ENCODE measurements at places on chromosomes 5 and 9.

DNA sequence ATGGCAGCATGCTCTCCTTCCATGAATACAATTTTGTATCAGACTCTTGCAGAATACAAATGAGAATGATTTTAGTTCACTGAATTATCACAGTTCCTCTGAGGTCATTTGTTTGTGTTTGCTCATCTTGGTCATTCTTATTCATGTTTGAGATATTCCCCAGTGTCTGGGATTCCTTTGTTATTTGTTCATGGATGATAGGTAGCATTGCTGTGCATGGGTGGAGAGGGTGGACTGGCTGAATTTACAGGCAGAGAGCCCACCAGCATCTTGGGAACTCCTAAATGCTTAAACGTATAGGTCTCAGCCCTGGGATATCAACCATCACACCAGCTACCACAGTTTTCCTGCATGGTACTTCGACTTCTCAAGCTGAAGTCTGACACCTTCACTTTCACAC lies 459.8 kb downstream of the CCDC171 start:
- no peak for DNase-seq

- DNase-seq, result no peak
These were observed 30.4 kb upstream of the DENND1A start for GRCh38 chr9:123960366-123960765.

GRCh38 chr5:72921886-72922285 lies 34.0 kb upstream of the FCHO2 start:
- DNase-seq, result no peak

- peak; percentile 47 for DNase-seq
These were observed 6.2 kb upstream of the KLF9 start for GRCh38 chr9:70420441-70421271.

DNA sequence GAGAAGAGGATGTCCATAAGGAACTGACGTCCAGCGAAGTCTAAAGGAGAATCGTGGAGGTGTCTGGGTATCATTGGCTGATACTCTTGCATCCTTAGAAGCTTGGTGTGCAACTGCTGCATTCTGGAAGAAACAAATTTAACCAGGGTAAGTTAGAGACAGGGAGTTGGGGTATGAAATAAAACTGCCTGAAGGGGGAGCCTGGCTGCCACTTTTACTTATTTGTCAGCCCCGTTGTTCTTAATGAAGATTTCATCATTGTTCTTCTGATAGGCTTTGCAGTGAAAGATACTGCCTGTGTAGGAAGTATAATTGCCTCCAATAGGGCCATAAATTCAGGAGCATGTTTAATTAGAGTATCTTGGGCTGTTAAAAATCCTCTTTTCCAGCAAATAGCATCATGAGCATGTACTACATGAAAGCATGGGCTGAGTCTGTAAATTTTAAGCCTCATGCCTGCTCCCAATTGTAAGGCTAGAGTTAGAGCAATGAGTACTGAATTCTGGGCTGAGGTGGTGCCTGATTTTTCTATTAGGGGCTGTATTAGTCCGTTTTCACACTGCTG lies 1264.5 kb upstream of the ACO1 start:
- no peak for DNase-seq

DNA sequence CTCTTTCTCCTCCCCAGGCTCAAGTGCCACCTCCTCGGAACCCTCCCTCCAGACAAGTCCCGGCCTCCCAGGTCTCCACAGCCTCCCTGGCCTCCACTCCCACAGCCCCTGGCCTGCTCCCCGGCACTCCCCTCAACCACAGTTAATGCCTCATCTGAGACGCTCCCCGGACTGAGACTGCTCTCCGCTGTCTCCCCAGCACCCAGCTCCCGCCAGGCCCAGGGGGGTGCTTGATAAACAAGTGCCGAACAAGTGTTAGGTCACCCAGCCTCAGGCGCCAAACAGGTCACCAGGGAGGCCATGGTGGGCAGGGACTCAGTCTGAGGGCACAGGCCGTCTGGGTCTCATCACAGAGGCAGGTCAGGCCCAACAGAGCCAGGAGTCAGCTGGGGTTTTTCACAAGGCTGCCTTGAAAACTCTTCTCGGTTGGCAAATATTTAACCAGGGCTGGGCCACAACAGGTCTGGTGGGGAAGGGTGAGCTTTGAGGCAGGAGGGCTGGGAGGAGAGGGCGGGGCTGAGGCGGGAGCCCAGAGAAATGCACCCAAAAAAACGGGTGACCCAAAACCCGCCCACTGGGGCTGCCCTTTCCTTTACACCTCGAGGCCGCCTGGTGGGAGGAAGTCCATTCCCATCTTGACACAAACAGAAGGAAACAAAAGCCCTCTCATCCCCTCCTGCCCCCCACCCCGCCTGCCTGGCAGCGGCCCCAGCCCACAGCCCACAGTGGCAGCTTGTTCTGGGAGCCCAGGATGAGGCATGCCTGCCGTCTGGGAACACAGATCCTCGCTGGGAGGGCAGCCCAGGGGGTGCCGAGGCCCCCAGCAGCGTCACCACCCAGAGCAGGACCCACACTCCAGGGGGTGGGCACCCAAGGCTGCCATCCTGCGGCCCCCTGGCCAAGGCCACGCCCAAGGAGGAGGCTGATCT lies 66.6 kb upstream of the STXBP1 start:
- DNase-seq, result no peak

DNA sequence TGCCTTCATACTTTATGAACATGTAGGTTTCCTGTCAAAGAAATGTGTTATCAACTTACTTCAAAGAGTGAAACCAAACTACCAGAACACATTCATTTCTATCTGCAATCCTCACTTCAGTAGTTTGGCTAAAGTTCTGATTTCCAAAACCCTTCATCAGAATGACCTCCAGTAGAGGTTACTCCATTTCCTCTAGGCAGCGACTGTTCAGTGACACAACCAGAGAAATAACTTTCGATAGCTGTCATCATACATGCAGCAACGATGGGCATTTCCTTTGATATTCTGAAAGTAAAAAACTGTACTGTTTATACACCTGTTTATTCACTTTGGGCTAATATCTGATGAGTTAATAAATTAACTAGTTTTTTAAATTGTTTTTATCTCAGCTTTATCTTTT lies 532.5 kb upstream of the IZUMO3 start:
- no peak for DNase-seq

GRCh38 chr5:10808347-10809226 lies 47.6 kb upstream of the DAP start:
- DNase-seq, result no peak

DNA sequence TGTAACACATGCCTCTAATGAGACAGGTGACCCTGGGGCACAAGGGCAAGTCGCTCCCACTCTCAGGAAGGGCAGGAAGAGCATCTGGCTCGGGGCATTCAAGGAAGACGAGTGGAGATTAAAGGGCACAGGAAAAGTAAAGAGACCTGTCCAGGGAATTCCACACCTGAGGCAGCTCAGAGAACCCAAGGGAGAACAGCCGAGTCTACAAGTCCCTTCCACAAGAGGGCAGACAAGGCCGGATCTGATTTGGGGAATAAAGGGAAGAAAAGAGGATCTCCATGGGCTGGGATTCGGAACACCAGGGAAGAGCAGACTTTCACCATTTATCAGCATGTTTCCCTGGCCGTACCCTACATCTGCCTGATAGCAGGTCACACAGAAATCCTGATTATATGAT lies 28.1 kb downstream of the GPX3 start:
- no peak for DNase-seq

DNA sequence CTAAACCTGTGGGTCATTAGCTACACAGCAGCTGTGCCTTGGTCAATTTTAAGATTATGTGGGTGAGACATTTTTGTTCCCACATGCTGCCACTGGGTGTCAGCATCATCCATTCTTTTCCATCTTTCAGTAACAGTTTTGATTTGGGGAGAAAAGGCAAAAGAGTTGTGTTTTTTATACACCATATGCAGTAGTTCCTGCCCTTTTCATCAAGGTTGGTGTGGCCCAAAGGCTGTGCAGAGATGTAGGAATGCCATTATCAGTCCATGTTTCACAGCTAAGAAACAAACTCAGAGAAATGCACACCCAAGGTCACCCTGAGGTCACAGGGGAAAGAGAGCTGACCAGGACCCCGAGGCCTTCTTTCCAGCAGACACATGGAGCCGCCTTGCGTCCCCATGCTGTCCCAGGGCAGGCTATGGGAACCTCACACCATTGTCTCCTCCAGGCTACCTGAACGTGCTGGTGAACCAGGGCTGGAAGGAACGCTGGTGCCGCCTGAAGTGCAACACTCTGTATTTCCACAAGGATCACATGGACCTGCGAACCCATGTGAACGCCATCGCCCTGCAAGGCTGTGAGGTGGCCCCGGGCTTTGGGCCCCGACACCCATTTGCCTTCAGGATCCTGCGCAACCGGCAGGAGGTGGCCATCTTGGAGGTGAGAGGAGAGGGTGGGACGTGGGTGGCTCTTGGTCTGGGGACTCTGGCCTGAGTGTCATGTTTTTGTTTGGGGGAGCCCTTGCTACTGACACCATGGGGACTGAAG lies 27.8 kb upstream of the GRPEL2 start:
- DNase-seq, result no peak

GRCh38 chr5:133238426-133239205 lies 186.8 kb downstream of the HSPA4 start:
- DNase-seq, result no peak

- no peak for DNase-seq
These were observed 427.8 kb downstream of the BNC2 start for GRCh38 chr9:16442622-16443021.

GRCh38 chr5:78671609-78672008 lies 23.0 kb upstream of the LHFPL2 start:
- DNase-seq, result no peak

Data from stimulated activated CD8-positive, alpha-beta memory T cell treated with anti-CD3 and anti-CD28 coated beads, Interleukin-4, amount 100 ng/mL, for 24 hours (primary cell).